ENCODE measurements at places on chromosomes 7 and 10.

GRCh38 chr7:1175967-1176851, 16.2 kb upstream of the ZFAND2A start:
- peak; percentile 90 for DNase-seq

DNA sequence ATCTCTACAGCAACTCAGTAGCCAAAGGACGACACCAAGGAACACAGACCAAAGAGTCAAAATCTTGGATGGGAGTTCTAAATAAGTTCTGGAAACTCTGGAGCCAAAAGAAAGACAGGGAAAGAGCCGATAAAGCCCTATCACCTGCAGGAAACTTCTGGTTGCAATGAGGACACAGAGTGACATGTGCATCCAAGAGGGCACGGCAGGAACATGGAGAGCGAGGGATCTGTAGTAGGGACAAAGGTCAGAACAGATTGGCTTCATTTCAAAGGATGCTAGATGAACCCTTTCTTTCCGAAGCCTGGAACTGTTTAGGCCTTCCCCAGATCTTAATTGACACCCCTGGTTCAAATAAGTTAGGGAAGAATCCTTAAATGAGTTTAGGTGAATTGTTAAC, 39.5 kb downstream of the CACNA2D1 start:
- no peak for DNase-seq

DNA sequence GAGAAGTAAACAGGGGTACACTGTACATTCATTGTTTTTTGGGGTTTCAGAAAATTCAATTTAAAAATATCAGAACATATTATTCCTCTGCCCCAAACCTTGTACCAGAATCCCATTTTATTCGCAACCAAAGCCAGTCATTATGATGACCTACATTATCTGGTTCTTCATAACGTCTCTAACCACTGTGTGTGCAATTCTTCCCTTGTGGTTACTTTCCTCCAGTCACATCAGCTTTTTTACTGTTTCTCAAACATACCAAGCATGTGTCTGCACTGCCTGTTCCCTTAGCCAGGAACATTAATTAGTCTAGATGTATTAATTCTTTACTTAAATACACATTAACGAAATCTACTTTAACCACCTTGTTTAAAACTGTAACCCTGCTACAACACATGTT, 64.8 kb downstream of the THSD7A start:
- no peak for DNase-seq

GRCh38 chr10:32241946-32242345, 105.0 kb downstream of the EPC1 start:
- no peak for DNase-seq

GRCh38 chr10:124242791-124243190, 149.4 kb upstream of the CHST15 start:
- peak; percentile 1 for DNase-seq

GRCh38 chr7:82294382-82294784, 149.2 kb downstream of the CACNA2D1 start:
- no peak for DNase-seq

- DNase-seq = no peak
Observed at GRCh38 chr10:123890756-123891143, 857 bp downstream of the CPXM2 start.

DNA sequence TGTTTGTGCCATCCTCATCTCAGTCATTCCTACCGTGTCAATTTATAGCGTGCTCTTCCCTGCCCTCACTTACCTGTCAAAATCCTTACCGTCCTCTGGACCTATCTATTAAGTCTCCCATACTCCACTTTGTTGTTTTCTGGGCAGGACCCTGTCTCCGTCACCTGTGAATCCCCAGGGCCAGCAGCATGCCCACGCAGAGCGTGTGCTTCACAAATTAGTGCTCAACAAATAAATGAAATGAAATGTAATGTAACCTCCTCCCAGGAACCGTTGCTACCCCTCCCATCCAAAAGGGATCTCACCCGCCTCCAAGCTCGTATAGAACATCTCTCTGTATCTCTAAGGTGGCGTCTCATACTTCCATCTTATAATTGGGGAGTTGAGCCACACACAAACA, 589.9 kb upstream of the MGMT start:
- no peak for DNase-seq

GRCh38 chr10:120746001-120746777, 105.0 kb upstream of the WDR11 start:
- DNase-seq = no peak

DNA sequence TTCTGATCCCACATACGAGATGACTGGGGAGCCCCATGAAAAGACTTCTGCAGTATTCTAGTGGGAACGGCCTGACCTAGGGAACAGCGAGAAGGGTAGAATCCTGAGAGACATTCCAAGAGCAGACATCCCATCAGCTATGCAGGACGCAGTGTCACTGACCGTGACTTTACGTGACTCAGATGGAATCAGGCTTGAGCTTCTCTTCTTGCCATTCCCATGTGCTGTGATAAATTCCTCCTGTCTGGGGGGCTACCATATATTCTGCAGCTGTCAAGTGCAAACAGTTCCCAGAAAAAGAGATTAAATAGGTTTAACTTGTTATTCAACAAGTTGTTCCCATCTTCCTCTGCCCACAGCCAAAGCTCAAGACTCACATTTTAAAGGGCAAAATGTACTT, 73.1 kb upstream of the PDE1C start:
- no peak for DNase-seq

- DNase-seq = no peak
Observed at GRCh38 chr10:26413375-26413774, 24.8 kb upstream of the APBB1IP start.

GRCh38 chr7:156792611-156793010, 100.4 kb downstream of the LMBR1 start:
- no peak for DNase-seq
